ENCODE measurements at places on chromosomes 12 and 14. TPM values are rescaled to one million over a fixed set of nuclear protein-coding genes. Genes with fewer than 3 reads are reported as not detected.

The KIF5A gene
- 0.99 TPM for total RNA-seq

The WSCD2 gene
- total RNA-seq: not detected

GRCh38 chr12:51669996-51670395, 79.0 kb downstream of the SCN8A start:
- peaks cover 14% of the 10 kb centered on the region for H3K27me3 ChIP-seq
- H3K36me3 ChIP-seq: no peaks in the 10 kb centered on the region
- H3K27ac ChIP-seq: no peak overlapping the region
- no peak for DNase-seq
- no peak overlapping the region for H3K4me3 ChIP-seq
- H3K4me1 ChIP-seq: peaks cover 9% of the 10 kb centered on the region

GRCh38 chr12:8455727-8456360, at the start of gene CLEC6A:
TSS of gene CLEC6A (plus strand) at chr12:8455962. CDS start at chr12:8456112, 150 bp downstream.
- no peaks in the 10 kb centered on the region for H3K36me3 ChIP-seq
- H3K4me1 ChIP-seq: no peaks in the 10 kb centered on the region
- H3K27ac ChIP-seq: no peak within 1 kb of the TSS
- no peak within 1 kb of the TSS for H3K4me3 ChIP-seq

- H3K27ac ChIP-seq: no peak overlapping the region
- no peaks in the 10 kb centered on the region for H3K4me1 ChIP-seq
- no peak for DNase-seq
- no peaks in the 10 kb centered on the region for H3K27me3 ChIP-seq
- peaks cover 11% of the 10 kb centered on the region for H3K36me3 ChIP-seq
Measured at GRCh38 chr14:57244106-57244505, 24.6 kb downstream of the EXOC5 start.

- H3K4me3 ChIP-seq: no peak overlapping the region
- H3K27me3 ChIP-seq: no peaks in the 10 kb centered on the region
- no peaks in the 10 kb centered on the region for H3K4me1 ChIP-seq
- no peak for DNase-seq
- no peak overlapping the region for H3K27ac ChIP-seq
- no peaks in the 10 kb centered on the region for H3K36me3 ChIP-seq
Measured at GRCh38 chr12:84793558-84794367, 118.8 kb downstream of the SLC6A15 start.

- DNase-seq: peak; percentile 18
- H3K27ac ChIP-seq: no peak overlapping the region
- H3K27me3 ChIP-seq: no peaks in the 10 kb centered on the region
- peaks cover 4% of the 10 kb centered on the region for H3K4me1 ChIP-seq
- peaks cover 18% of the 10 kb centered on the region for H3K36me3 ChIP-seq
Measured at GRCh38 chr12:104355630-104356029, 52.1 kb downstream of the EID3 start.

DNA sequence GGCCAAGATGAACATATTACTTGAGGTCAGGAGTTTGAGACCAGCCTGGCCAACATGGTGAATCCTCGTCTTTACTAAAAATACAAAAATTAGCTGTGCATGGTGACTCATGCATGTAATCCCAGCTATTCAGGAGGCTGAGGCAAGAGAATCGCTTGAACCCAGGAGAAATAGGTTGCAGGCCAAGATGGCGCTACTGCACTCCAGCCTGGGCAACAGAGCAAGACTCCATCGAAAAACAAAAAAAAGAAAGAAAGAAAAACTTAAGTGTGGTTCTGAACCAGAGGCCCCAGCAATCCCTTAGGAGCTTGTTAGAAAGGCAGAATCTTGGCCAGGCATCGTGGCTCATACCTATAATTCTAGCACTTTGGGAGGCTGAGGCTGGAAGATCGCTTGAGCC, 24.5 kb downstream of the SVOP start:
- no peak for DNase-seq
- no peak overlapping the region for H3K4me3 ChIP-seq
- H3K4me1 ChIP-seq: no peaks in the 10 kb centered on the region
- H3K27me3 ChIP-seq: no peaks in the 10 kb centered on the region
- no peaks in the 10 kb centered on the region for H3K36me3 ChIP-seq
